ENCODE measurements at places on chromosomes 16 and 17.

GRCh38 chr16:69286941-69287713, 24.0 kb upstream of the VPS4A start:
- no peak for DNase-seq

- DNase-seq: no peak
Measured at GRCh38 chr16:58859958-58860669, 126.0 kb upstream of the GOT2 start.

DNA sequence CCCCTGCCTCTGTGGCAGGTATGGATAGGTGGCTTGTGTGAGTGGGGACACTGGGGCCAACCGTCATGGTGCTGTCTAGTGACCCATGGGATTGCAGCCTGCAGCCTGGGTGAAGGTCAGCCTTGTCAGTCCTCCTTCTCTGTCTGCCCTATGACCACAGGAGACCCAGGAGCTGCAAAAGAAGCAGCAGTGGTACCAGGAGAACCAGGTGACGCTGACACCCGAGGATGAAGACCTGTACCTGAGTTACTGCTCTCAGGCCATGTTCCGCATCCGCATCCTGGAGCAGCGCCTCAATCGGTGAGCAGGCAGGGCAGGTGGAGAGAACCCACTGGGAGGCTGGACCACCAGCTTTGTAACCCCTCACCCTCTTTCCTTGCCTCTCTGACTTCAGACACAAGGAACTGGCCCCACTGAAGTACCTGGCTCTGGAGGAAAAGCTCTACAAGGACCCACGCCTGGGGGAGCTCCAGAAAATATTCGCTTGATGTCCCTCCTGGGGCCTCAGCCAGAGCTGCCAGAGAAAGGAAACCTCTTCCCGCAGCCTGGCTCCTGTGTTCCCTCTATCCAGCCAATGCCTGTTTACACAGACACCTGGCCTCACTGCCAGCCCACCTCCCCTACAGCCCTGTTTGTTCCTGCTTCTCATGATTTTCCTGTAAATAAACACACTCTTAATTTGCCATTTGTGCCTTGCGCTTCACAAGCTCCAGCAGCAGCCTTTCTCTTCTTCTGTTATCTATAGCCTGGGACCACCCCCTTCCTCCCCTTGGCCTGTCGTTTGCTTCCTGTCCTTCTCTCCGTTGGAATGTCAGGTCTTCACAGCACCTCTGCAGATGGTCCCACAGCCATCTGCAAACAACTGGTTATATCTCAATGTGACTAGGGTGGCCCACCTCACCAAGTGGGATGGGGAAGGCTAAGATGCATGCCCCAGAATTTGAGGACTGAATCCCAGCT, 4.5 kb upstream of the KATNB1 start:
- DNase-seq: no peak

GRCh38 chr17:3685174-3685573, 10.8 kb downstream of the P2RX5 start:
- DNase-seq: no peak

GRCh38 chr17:50465635-50466034, 3.0 kb downstream of the CHAD start:
- no peak for DNase-seq

GRCh38 chr16:81237942-81238295, 570 bp upstream of the BCO1 start:
- DNase-seq: no peak

GRCh38 chr16:14070555-14070876, 603 bp upstream of the MRTFB start:
- DNase-seq: no peak

DNA sequence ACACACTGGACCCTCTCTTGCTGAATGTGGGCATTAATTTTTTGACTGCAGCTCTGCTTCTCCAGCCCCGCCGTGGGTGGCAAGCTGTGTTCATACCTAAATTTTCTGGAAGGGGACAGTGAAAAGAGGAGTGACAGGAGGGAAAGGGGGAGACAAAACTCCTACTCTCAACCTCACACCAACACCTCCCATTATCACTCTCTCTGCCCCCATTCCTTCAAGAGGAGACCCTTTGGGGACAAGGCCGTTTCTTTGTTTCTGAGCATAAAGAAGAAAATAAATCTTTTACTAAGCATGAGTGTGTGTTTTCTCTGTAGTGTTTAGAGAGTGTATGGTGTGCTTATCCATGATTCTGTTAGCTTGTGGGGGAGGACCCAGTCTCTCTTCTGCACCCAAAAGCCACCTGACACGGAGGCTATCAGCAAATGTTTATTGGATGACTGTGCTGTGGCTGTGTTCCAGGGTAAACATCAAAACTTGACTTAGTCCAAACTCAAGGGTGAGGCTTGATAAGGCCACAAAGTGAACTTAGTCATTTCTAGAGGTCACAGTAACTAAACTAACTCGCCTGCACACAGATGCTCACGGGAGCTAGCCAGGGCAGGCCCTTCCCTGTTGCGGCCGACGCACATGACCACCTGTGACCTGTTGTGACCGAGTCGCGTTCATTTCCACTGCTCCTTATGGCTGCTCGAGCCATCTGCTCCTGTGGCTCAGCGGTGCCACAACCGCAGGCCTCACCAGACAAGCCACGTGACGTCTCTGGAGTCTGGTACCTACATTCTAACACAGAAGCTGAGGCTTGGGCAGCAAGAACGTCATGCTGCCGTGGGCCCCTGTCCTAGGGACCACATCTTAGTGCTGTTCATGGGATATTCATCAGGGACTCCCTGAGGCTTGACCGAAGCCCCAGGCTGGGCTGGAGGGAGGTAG, 9.8 kb upstream of the MED11 start:
- DNase-seq: no peak

- DNase-seq: no peak
Measured at GRCh38 chr17:63171428-63172393, 205.7 kb downstream of the TANC2 start.

DNA sequence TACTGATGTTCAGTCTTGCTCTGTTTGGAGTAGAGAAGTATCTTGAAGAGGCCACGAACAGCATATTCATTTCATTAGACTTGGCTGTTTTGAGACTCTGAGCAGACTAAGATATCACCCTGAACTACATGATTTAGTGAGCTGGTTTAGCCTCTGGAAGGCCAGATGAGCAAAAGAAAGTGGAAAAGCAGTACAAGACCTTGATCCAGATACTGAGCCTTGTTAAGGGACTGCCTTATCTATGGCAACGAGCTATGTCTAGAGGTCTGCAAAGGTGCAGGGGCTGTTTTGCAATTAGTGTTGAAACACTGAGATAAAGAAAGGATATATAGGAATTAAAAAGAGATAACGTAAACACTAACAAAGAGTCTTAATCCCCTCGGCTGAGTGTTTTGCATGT, 231.4 kb downstream of the IRX3 start:
- no peak for DNase-seq

DNA sequence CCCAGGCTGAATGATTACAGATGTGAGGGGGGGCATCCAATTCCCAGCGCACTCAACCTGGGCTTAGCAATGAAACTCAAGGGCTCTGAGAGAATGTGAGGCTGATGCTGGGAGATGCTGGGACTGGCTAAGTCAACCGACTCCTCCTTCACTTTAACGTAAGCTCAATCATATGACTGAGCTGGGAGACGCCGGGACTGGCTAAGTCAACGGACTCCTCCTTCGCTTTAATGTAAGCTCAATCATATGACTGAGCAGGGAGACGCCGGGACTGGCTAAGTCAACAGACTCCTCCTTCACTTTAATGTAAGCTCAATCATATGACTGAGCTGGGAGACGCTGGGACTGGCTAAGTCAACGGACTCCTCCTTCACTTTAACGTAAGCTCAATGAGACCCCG, 179.4 kb downstream of the VPS53 start:
- DNase-seq: no peak

DNA sequence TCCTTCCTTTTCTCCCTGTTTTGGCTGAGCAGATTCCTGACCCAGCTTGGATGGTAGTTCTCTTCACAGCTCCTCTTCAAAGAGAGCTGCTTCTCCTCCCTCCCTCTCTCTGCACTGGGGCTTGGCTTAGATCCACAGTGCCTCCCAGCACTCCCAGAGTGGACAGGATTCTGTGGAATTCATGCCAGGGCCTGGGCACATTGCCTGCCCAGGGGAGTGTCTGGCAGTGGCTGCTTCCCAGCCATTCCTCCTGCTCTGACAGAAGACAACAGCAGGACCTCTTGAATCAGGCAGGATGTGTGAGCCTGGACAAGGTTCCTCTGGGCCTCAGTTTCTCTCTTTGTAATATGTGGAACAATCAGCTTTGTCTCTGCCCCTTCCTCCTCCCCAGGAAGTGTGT, 4.5 kb upstream of the MMP28 start:
- peak; percentile 48 for DNase-seq

- no peak for DNase-seq
Measured at GRCh38 chr16:49727611-49728010, 128.3 kb downstream of the ZNF423 start.

DNA sequence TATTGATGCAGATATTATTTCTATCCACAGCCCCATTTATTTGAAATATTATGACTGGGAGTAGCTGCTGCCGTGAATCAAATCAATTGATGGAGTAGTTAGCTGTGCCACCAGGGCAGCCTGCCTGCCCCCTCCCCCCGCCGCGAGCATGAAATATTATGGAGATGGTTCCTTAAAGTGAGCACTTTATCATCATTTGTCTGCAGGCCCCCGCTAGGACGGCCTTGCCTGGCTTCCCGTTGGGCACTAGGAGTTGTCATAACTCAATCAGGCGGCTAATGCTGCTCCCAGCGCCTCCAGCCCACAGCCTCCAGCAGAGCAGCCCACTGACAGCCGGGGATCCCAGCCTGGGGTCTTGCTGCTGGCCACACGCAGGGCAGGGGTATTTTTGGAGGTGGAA, 173.9 kb downstream of the SALL1 start:
- DNase-seq: no peak

DNA sequence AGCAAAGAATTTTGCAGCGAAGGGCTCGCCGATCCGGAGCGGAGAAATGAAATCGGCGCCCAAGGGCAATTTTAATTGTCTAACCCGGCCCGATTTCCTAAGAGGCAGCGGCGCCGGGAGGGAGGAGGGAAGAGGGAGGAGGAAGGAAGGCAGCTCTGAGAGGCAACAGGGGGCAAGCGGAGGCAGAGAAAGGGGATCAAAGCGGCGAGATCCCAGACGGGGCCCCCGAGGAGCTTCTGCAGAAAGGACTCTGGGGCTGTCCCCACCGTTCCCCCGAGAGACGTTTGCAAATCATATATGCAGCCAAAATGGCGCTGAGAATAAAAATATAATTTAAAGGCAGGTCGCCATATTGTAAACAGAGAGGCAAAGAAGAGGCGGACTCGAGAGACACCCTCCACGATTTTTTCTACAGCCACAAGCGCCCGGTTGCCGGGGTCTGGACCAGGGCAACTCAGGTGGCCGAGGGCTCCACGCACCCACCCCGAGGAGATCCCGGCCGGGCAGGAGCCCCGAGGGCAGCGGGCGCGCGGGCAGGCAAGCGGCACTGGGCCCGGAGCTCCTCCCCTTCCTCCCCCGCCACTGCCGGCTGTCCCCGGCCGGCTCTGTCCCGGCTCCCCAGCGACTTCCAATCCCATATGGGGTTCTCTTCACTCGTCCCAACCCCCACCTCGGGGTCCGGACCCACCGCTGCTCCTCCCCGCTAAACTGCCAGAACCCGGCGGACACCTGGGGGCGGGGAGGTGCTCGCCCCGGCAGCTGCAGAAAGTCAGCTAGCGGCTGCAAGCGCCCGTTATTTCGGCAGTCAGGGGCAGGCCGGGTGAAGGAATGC, 1.9 kb downstream of the PHF12 start:
- peak; percentile 73 for DNase-seq

DNA sequence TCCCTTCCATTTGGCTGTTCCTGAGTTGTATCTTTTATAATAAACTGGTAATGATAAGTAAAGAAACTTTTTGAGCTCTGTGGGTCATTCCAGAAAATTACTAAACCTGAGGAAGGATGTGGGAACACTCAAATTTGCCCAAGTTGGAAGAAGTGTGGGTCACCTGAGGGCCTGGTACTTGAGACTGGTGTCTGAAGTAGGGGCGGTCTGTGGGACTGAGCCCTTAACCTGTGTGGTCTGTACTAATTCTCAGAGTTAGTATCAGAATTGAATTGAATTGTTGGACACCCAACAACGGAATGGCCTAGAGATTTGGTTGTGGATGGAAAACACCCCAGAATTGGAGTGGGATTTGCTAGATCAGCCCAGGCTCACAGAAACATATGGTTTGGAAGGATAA, 43.1 kb downstream of the IKZF3 start:
- no peak for DNase-seq

- DNase-seq: no peak
Measured at GRCh38 chr17:14919094-14919493, 346.0 kb downstream of the PMP22 start.

GRCh38 chr17:80023481-80024205, 12.0 kb downstream of the TBC1D16 start:
- DNase-seq: no peak

GRCh38 chr16:81806696-81807095, 27.6 kb downstream of the PLCG2 start:
- no peak for DNase-seq

DNA sequence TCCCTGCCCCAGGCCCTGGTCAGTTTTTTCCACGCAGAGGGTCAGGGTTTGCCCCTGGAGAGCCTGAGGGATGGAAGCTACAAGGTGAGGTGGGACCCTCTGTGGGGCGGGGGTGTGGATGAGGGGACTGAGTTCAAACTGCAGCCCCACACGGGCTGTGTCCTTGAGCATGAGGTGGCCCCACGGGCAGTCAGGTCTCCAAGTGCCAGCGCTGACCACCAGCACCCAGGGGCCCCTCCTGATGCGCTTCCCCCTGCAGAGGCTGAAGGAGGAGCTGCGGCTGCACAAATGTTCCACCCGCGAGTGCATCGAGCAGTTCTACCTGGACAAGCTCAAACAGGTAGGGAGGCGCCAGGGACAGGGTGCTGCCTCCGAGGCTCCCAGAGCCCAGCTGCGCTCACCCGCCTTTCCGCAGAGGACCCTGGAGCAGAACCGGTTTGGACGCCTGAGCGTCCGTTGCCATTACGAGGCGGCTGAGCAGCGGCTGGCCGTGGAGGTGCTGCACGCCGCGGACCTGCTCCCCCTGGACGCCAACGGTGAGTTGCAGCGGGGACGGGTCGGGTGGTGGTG, 4.3 kb downstream of the TSR3 start:
- no peak for DNase-seq

DNA sequence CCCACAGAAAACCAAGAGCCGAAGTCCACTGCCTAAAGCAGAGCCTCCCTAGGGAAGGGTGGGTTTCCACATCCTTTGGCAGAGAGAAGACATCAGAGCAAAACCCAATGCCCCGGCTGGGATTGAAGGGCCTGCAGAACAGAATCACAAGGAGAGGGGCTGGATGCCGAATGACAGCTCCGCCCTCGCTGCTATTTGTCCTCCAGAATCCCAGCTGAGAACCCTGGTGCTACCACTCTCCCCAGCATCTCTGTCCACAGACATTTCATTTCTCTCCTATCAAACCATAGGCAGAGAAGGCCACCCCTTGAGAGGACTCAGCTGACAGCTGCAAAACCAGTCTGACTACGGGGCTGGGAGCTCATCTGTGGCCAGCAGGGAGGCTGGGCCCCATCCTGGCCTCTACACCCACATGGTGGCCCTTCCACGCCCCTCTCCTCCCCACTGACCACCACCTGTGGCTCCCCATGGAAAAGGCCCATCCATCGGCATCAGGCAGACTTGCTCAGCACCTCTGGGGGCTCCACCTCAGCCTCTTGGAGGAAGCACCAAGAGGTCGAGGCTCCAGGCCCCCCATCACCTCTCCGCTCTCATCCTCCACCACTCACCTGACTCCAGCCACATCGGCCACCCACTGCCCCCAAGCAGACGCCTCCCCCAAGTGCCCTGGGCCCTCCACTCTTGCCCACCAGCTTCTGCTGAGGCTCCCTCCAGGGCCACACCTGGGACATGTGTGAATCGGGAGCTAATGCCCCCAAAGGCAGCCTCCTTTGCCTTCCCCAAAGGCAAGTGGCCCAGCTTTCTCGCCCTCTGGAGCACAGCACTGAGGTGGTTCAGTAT, 288.5 kb downstream of the C16orf95 start:
- DNase-seq: no peak

- DNase-seq: no peak
Measured at GRCh38 chr17:10633738-10634379, 23.2 kb downstream of the MYH3 start.
